ENCODE measurements at places on chromosomes 16 and 17.

DNA sequence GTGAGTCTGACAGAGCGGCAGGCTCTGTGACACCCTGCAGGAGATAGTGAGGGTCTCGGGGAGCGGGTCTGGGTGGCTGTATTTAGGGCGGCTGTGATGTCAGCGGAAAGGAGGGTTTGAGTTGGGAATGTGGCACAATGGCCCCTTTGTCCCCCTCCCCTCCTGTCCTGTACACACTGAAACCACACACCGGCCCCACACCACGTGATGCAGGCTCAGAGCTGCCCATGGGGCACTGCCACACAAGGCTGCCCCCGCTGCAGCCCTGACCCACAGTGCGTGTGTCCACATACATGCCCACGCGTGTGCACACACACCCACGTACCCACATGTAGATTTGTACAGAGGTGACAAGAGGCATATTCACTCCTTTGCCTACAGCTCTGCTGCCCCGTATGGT is 15.3 kb downstream of the SGCA start:
- DNase-seq: no peak

DNA sequence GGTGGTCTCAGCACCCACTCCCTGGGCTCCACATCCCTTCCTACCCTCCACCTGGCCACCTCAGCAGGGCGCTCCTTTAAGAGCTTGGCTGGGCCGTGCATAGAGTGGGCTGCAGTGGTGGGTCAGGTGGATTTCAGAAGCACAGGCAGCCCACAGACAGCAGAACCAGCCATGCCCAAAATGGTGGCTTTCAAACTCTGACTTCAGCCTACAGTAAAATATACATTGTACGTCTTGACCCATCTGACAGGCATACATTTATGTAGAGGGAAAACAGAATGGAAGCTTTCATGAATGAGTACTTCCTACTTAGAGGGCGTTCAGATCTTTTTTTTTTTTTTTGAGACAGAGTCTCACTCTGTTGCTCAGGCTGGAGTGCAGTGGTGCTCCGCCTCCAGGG is 26.0 kb upstream of the LASP1NB start:
- DNase-seq: no peak

DNA sequence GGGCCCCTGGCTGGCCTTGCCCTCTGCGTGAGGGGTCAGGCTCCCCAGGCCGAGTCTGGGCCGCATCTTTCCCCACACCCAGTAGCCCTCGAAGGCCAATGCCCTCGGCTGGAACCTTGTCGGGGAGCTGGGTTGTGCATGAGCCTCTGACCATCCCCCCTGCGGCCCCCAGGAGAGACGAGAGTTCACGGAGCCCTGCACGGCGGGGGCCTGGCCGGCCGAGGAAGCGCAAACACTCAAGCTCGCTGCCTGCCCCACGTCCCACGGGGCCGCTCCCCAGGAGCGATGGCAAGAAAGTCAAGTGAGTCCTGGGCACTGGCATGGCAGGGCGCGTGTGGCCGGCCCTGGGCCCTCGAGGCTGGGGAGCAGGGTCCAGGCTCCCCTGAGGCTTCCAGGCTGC is 57.3 kb downstream of the BAHCC1 start:
- DNase-seq: no peak

- no peak for DNase-seq
These were observed 34.4 kb upstream of the MLKL start for GRCh38 chr16:74735162-74735452.

DNA sequence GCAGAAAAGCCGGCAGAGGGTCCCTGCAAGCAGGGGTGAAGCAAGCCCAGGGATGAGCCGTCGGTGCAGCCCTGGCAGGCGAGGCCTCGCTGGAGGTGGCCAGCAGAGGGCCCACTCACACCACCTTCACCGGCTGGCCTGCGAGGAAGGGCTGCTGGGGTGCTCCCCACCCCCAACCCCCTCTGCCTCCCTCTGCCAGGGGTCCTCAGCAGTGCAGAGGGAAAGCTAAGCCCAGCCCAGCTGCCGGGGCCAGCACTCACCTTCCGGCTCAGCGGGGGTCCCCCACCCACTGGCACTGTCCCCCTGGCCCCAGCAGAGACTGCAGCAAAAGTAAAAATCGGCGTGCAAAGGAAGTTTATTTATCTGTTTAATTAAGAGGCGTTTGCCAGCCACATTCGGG is 113.4 kb downstream of the ENGASE start:
- DNase-seq: peak; percentile 82

- DNase-seq: no peak
These were observed 8.8 kb upstream of the TMEM238L start for GRCh38 chr17:10812674-10813073.

DNA sequence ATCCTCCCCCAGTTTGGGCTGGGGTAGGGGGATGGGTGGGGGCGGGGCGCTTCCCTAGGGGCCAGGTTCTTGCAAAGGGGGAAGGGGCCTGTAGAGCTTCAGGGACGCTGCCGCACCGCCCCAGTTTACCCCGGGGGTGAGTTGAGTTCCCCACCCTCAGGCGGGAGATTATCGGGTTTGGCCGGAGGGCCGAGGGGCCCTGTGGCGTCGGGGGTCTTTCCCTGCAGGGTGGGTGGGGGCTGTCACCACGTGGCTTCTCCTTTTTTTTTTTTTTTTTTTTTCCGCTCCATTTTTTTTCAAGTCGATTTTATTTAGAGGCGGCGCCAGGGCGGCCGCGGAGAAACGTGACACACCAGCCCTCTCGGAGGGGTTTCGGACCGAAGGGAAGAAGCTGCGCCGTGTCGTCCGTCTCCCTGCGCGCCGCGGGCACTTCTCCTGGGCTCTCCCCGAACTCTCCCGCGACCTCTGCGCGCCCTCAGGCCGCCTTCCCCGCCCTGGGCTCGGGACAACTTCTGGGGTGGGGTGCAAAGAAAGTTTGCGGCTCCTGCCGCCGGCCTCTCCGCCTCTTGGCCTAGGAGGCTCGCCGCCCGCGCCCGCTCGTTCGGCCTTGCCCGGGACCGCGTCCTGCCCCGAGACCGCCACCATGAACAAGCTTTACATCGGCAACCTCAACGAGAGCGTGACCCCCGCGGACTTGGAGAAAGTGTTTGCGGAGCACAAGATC is at the start of gene IGF2BP1:
Gene IGF2BP1 (plus strand): TSS at position 283 of the 724 bp plus-strand sequence. CDS start 361 bp downstream, at position 644.
- peak; percentile 87 for DNase-seq

DNA sequence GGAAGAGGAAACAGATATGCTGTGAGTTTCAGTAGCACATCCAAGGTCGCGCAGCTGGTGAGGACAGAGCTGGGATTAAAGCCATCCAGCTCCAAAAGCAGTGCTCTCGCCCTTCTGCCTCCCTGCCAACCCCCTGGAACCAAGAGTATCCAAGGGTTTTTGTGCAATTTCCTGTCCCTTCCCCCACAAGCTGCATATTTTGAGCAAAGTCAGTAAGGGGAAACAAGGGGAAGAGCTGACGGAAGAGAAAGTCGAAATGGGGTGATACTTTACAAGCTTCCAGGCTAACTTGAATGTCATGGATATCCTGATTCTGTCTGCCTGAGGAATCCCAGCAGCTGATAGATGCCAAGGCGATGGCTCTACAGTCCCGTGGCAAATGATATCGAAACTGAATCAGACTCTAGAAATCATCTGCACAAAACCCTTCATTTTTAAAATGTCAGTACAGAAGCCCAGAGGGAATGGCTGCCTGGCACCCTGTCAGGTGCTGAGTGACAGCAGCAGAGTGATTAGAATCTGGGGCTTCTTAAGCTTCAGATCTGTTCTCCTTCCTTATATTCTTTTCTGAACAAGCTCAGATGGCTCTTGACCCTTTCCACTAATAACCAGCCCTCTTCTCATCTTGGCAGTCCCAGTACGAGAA is 42.9 kb upstream of the TEKT3 start:
- no peak for DNase-seq

DNA sequence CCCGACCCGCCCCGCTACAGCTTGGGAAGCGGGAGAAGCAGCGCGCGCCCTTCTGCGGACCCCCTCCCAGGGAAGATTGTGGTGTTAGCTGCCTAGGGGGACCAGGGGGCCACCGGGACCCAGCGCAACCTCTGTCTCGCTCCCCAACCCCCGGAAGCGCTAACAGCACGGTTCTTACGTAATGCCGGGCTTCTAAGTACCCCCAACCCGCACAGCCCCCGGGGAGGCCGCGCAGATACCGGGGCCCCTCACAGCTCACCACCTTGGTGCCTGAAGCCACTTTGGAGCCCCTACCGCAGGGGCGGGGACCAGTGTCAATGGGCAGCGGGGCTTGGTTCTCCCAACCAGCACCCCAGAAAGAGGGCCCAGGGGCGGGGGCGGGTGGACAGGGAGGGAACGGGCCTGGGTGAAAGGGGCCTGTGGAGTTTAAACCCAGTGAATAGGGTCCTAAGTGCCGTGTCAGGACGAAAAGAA is 348 bp downstream of the MPP2 start:
- DNase-seq: no peak

GRCh38 chr17:6995500-6996255 is at the start of gene ALOX12:
Gene ALOX12 (plus strand): TSS chr17:6996049. CDS start chr17:6996118, 69 bp downstream.
- DNase-seq: no peak

DNA sequence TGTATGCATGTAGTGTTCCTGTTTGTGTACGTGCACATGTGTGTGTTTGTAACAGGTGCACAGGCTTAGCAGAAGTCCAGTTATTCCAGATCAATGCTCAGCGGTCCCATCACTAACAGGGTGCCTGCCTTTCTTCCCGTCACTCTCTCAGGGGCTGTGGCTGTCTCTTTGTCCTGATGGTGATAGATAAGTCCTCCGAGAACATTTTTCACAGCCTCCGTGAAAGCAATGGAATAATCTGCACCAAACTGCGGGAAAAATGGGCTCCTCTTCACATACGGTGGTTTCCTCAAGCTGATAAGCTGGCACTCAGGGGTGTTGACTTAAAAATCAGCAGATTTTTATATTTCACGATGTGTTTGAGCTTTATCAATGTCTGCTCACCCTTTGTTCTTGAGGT is 342.3 kb downstream of the TMEM114 start:
- no peak for DNase-seq

GRCh38 chr16:22023505-22023904 is 15.6 kb downstream of the MOSMO start:
- DNase-seq: no peak

DNA sequence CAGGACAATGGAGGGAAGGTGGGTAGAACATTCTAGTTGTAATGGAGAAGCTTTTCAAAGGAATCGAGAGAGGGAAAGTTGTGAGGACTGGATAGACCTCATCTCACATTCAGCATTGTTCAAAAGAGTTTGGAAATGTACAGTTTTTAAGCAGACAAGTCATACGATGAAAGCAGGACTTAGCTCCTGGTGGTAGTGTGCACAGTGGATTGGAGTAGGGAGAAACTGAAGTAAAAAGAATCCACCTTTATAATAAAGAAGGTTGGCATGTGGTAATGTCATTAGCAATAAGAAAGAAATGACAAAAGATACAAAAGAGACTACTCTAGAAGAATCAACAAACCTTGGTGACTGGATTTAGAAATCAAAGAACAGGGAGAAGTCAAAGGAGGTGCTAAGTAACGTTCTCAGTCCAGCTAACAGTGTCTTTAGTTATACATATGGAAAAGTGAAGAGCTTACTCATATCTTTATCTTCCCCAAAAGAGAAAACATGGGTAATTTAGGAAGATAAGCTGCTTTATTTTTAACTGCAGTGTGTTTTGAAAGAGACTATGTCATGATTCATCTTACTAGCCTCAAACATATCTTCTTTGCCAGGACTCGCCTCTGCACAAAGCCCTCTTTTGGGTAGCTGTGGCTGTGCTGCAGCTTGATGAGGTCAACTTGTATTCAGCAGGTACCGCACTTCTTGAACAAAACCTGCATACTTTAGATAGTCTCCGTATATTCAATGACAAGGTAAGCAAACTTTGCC is 18.7 kb upstream of the EVI2A start:
- DNase-seq: no peak

DNA sequence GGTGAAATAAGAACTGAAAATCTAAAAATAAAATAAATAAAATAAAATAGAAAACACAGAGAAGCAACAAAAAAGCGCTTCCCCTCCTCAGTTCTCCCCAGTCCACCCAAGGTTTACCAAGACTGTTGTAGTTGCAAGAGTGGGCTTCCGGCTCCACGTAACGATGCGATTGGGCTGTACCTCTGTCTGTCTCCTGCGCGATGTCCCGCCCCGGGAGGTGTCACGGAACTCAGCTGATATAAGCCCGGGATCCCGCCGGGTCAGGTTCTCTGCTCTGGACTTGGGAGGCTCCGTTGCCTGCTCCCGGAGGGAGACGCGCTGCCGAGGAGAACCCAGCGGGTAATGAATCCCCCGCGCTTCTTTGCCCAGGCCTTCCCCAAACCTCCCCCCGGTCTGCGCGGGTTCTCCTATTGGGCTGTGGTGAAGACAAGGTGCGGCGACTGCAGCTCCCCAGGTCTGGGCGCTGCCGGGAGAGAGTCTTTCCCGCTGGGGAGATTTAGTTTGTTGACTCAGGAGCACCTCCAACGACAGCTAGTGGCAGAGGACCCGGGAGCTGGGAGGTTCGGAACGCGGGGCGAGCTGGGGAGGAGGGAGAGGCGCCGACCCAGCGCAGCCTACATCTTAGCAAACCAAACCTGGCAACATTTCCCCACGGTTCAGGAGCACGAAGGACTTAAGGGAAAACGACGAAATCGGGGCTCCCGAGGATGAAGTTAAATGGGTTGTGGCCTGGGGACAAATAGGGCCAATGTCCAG is at the start of gene SLFN5:
Gene SLFN5 (plus strand): TSS at position 268 of the 756 bp plus-strand sequence. CDS start 15,619 bp downstream, outside the sequence.
- DNase-seq: peak; percentile 51

GRCh38 chr16:66263973-66264310 is 102.5 kb upstream of the CDH5 start:
- no peak for DNase-seq

- no peak for DNase-seq
These were observed 2.4 kb downstream of the SLC16A13 start for GRCh38 chr17:7038025-7038862.

GRCh38 chr16:84357191-84357651 is 11.1 kb upstream of the ATP2C2 start:
- no peak for DNase-seq

DNA sequence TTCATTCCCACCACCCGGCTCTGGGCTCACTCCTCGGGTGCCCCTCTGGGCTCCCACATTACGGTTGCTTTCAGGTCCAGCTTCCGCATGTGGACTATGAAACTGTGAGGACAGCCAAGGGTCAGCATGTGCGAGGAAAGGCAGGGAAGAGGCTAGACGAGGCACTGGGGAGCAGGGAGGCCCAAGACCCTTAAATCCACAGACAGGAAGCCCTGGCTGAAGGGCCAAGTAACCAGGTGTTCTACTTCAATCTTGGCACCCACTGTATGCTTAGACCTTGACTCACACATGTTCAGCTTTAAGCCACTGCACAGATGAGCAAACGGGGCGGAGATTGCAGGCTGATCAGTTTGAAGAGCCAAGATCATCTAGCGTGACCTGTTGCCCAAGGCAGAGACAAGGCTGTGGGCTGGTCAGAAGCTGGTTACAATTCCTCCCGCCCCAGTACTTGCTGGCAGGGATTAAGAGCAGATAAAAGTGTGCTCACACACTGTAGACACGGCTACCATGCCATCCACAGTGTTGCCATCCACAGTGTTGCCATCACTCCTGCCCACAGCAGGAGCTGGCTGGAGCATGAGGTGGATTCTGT is at the start of gene CES4A:
Gene CES4A (plus strand): TSS at position 393 of the 592 bp plus-strand sequence. CDS start 184 bp downstream, at position 577.
- no peak for DNase-seq

GRCh38 chr16:10616756-10617640 is 36.6 kb upstream of the EMP2 start:
- no peak for DNase-seq

- no peak for DNase-seq
These were observed 19.8 kb downstream of the B9D1 start for GRCh38 chr17:19342611-19343255.

Measured in HuH-7 (cell line).